Fibroblast of villous mesenchyme (primary cell): ENCODE measurements at places on chromosomes 1 and 21. TPM values are rescaled to one million over a fixed set of nuclear protein-coding genes. Genes with fewer than 3 reads are reported as not detected.

NGF gene
- total RNA-seq: 0.86 and 1.6 TPM in 2 replicates

CCDC17 gene
- 1.3 and 1.6 TPM in 2 replicates for total RNA-seq

SNX7 gene
- total RNA-seq: 51.2 and 52.7 TPM in 2 replicates

MMEL1 gene
- under 0.01 and 0.64 TPM in 2 replicates for total RNA-seq

RBP7 gene
- 0.43 TPM in 1 of 2 replicates, not detected in the other for total RNA-seq

BTBD19 gene
- 11.6 and 13.0 TPM in 2 replicates for total RNA-seq

SLAMF6 gene
- total RNA-seq: not detected in 2 replicates

HCRTR1 gene
- under 0.01 TPM in 2 replicates for total RNA-seq

SH3BP5L gene
- 26.1 and 28.9 TPM in 2 replicates for total RNA-seq

SPRR2A gene
- total RNA-seq: not detected in 2 replicates

C21orf91 gene
- total RNA-seq: 10.4 and 11.9 TPM in 2 replicates

ABCA4 gene
- 0.43 and 0.64 TPM in 2 replicates for total RNA-seq

PRRX1 gene
- total RNA-seq: 174 and 203 TPM in 2 replicates

SPATA46 gene
- total RNA-seq: not detected in 2 replicates

SLC50A1 gene
- total RNA-seq: 52.5 and 58.7 TPM in 2 replicates

BTBD8 gene
- 2.3 and 4.3 TPM in 2 replicates for total RNA-seq

AKT3 gene
- 36.4 and 38.0 TPM in 2 replicates for total RNA-seq

KHDC4 gene
- 23.8 and 42.7 TPM in 2 replicates for total RNA-seq

VWA5B1 gene
- not detected in 2 replicates for total RNA-seq

DTL gene
- 13.2 and 16.0 TPM in 2 replicates for total RNA-seq

C1orf141 gene
- total RNA-seq: not detected in 2 replicates
